ENCODE measurements at places on chromosomes 7 and 10. TPM values are rescaled to one million over a fixed set of nuclear protein-coding genes. Genes with fewer than 3 reads are reported as not detected.

Gene ZPBP
- total RNA-seq = not detected

Gene EPHA1
- total RNA-seq = 3.1 TPM

DNA sequence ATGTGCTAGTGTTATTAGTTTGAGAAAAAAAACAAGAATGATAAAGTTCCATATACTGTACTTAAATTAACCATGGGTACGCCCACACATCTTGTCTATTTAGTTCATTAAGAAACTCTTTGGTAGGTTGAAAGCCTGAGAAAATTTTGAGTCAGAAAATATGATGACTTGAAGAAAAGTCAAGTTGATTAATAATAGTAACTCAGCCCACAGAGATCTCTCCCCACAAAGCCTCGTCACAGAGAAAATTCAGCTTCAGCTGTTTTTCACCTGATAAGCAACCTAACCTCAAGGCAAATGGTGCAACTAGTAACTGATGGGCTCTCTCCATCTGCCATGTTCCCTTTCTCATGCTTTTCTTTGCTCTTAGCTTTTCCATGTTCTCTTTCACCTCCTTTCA is 1021.6 kb downstream of the GATA3 start:
- no peak overlapping the region for H3K27ac ChIP-seq
- H3K4me1 ChIP-seq = no peaks in the 10 kb centered on the region
- H3K36me3 ChIP-seq = no peaks in the 10 kb centered on the region
- DNase-seq = no peak
- no peak overlapping the region for H3K4me3 ChIP-seq
- H3K27me3 ChIP-seq = no peaks in the 10 kb centered on the region

DNA sequence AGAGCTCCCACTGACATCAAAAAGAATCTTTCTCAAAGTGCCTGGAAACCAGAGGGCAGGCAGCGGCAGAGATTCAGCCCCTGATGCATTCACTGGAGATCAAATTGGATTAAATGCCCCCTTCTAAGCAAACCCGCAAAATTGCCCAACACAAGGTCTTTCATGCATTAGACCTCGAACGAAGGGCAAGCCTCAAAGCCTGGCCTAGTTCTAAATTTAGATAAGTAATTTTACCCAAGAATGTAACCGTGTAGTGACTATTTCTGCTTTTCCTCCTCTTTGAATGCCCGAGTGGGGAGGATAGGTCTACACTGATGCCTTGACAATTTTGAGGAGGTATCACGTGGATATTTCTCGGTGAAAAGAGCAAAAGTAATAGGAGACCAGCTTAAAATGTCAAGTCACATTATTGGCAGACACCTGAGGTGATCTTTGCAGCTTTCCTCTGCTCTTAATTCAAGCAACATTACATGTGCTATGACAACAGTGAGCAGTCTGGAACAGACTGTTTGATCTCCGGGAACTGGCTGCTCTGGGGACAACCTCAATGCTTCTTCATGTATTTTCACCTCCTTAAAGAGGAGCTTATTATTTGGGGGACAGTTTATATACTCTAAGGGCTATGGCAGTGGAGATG is 1263.5 kb upstream of the AUTS2 start:
- DNase-seq = no peak
- no peaks in the 10 kb centered on the region for H3K4me1 ChIP-seq
- H3K36me3 ChIP-seq = no peaks in the 10 kb centered on the region
- H3K4me3 ChIP-seq = no peak overlapping the region
- H3K27ac ChIP-seq = no peak overlapping the region
- no peaks in the 10 kb centered on the region for H3K27me3 ChIP-seq

GRCh38 chr10:48444266-48444665 is 137.8 kb downstream of the MAPK8 start:
- no peaks in the 10 kb centered on the region for H3K36me3 ChIP-seq
- H3K4me3 ChIP-seq = no peak overlapping the region
- no peak overlapping the region for H3K27ac ChIP-seq
- no peak for DNase-seq
- H3K4me1 ChIP-seq = no peaks in the 10 kb centered on the region

Measured in CD8-positive, alpha-beta memory T cell (primary cell).